ENCODE measurements at places on chromosomes 11 and 22.

DNA sequence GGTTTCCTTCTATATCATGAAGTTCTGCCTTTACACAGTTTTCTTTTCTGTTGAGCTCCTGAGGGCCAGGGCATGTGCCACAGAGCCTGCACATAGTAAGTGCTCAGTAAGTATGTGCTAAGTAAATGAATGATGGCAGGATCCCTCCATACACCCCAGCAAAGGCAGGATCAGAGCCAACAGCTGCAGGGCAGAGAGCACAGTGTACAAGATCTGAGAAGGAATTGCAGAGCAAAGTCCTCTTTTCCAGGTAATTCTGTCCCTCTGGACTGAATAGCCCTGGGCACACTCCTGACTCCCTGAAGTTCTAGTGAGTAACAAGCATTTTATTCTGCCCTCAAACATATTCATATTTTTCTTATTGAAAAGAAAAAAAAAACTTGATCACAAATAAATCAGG, 117.7 kb downstream of the GALNT18 start:
- no peak for DNase-seq

GRCh38 chr11:103875855-103876510, 160.5 kb upstream of the DDI1 start:
- no peak for DNase-seq

GRCh38 chr11:110679323-110679975, 32.8 kb downstream of the ARHGAP20 start:
- DNase-seq, result no peak

DNA sequence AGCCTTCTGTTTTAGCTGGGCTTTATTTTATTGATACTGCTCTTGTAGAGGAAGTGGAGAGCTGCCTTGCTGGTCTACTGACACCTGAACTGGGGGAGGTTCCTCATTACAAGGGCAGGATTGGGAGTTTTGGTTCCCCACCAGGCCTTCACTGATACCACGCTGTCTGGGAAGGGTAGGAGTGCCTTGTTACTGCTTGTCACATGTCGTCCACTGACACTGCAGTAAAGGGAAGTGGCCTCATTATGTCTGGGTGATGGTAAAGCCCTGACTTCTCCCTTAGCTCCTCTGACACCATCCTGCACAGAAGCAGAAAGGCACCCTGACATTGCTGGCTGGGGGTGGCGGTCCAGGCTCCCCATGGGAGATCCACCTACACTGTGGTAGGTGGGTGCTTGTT, 38.7 kb upstream of the ELF5 start:
- DNase-seq, result no peak

- no peak for DNase-seq
Observed at GRCh38 chr11:45725776-45726492, 60.5 kb upstream of the CHST1 start.

GRCh38 chr11:70139785-70140410, 61.8 kb downstream of the ANO1 start:
- DNase-seq, result no peak

DNA sequence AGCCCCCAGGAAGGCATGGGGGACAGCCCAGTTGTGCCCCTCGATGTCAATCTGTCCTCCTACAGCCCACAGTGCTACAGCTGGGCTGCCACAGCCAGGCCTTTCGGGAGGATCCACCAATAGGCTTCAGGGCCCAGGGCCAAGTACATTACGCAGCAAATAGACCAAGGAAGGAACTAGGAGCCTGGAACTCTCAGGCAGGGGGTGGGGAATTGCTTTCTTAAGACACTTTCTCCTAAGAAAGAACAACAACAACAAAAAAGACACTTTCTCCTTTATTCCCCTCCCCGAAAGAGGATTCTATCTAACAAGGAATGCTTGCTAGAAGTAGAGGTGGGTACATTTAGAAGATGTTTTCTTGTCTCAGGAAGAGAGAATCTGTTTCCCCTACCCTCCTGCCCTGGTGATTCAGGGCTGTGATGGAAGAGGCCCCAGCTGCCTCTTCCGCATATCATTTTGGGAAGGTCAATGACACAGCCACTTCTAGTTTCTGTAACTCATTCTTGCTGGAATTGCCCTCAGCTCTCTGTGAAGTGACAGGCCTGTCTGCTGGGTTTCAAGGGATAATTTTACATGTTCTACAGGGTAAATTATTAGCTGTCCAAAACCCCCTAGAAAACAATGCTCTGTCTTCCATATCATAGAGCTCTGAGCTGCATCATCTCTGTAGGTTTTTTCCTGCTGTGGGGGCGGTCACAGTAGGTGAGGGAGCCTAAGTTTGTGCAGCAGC, 6.0 kb upstream of the MALAT1 start:
- DNase-seq, result peak; percentile 78

- DNase-seq, result no peak
Observed at GRCh38 chr11:33320814-33321330, 63.7 kb downstream of the HIPK3 start.

GRCh38 chr11:66684635-66685034, 6.9 kb upstream of the RBM4B start:
- DNase-seq, result no peak

GRCh38 chr22:46267431-46268279, at the start of gene TTC38:
TTC38 (plus strand) TSS chr22:46268008; CDS start chr22:46268040, 32 bp downstream.
- DNase-seq, result peak; percentile 91

GRCh38 chr22:38074181-38075104, 9.5 kb downstream of the SLC16A8 start:
- no peak for DNase-seq

GRCh38 chr11:105298630-105299029, 159.1 kb upstream of the CARD18 start:
- no peak for DNase-seq

DNA sequence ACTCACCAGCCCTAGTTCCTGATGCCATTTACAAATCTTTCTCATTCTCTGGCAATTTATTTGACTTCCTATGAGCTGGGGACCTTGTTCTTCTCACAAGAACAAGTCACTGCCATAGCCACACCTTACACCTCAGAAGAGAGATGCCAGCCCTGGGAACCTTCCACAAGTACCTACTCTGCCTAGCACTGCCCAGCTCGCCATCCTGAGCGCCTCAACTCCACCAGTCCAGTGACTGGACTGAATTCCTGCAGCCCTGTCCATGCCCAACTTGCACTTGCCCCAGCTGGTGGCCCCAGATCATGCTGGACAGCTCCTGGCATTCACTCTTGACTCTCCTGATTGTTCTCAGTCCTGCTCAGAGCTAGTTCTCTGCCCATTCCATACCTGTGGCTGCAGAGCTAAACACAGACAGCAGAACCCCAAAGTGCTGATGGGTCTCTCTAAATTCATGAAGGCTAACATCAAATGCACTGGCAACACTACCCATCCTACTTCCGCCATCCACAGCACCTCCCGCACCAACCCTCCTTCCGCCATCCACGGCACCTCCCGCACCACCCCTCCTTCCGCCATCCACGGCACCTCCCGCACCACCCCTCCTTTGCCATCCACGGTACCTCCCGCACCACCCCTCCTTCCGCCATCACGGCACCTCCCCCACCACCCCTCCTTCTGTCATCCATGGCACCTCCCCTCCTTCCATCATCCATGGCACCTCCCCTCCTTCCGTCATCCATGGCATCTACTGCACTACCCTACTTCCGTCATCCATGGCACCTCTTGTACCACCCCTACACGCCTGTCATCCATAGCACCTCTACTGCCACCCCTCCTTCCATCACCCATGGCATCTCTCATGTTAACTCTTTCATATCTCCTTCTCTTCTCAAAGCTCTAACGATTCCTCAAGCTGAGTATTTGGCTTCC, 23.6 kb upstream of the SLC25A1 start:
- no peak for DNase-seq

- no peak for DNase-seq
Observed at GRCh38 chr22:30637701-30638114, 2.1 kb downstream of the SLC35E4 start.

DNA sequence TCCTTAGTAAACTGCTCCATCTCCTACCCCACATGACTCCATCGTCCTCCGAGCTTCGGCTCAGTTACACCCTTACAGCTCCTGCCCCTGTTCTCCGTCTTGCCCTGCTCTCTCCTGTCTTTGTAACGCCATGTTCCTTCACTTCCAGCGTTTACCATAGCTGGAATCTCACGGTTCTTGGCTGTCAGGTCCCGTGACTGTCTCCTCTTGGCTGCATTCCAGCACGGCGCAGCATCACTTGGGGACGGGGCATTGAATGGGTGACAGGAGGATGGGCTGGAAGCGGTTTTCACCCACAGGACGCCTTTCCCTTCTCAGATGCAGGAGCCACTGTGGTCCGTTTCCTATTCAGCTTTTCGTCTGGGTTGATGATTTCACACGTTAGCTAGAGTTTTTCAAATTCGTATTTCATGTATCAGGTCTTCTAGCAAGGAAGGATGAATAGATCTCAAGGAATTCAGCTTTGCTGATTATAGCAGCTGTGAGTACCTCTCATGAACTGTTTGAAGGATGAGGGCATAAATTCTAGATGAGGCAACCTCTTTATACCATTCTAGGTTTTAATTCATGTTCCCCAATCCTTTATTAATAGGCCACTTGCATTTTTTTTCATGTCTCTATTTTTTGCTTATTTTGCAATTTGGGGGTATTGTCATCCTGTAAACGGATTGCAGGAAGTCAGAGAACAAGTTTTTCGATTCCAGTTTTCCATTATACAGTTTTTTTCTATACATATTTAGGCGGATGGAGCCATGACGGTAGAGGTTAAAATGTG, 29.1 kb downstream of the ZBED4 start:
- DNase-seq, result no peak

GRCh38 chr11:9525116-9525515, 48.4 kb upstream of the WEE1 start:
- DNase-seq, result no peak

All from right forelimb (tissue), 1 donor.